ENCODE measurements at places on chromosomes 16 and 17.

- DNase-seq = no peak
Measured at GRCh38 chr17:41772586-41773189, 13.8 kb downstream of the JUP start.

DNA sequence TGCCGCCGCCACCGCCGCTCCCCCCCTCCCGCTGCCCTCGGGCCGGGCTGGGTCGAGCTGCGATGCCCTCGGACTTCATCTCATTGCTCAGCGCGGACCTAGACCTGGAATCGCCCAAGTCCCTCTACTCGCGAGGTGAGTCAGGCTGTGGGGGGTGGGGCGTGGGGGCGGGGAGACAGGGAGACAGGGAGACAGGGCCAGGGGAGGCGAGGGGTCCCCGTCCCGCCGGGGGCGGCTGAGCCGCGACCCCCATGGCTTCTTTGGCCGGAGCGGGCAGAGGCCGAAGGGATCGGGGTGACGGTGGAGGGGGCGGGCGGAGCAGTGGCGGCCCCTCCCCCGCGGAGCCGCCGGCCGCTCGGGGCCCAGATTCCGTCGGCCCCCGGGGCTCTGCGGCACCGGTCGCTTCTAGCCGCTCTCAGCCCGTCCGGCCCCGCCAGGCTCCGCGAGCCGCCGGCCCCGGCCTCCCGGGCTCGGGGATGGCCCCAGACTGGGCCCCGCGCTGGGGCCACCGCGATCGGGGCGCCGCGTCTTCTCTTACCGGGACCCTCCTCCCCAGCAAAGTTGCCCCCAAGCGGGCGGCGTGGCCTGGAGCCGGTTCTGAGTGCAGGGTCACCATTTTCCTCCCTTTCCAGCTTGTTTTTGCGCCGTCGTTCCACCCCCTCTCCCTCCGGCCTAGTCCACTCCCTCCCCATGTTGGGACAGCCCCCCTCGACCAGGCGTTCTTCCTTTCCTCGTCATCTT lies 644 bp downstream of the NFAT5 start:
- DNase-seq = peak; percentile 65

- peak; percentile 40 for DNase-seq
Measured at GRCh38 chr17:2343421-2343820, 6.1 kb downstream of the SGSM2 start.

GRCh38 chr17:31919802-31920525 lies 16.8 kb upstream of the SUZ12 start:
- no peak for DNase-seq

GRCh38 chr16:9797306-9797705 lies 384.9 kb downstream of the GRIN2A start:
- DNase-seq = no peak

- DNase-seq = no peak
Measured at GRCh38 chr17:1073241-1073962, 76.5 kb downstream of the TIMM22 start.

GRCh38 chr16:725041-725376 lies 1.2 kb downstream of the CCDC78 start:
- DNase-seq = no peak

DNA sequence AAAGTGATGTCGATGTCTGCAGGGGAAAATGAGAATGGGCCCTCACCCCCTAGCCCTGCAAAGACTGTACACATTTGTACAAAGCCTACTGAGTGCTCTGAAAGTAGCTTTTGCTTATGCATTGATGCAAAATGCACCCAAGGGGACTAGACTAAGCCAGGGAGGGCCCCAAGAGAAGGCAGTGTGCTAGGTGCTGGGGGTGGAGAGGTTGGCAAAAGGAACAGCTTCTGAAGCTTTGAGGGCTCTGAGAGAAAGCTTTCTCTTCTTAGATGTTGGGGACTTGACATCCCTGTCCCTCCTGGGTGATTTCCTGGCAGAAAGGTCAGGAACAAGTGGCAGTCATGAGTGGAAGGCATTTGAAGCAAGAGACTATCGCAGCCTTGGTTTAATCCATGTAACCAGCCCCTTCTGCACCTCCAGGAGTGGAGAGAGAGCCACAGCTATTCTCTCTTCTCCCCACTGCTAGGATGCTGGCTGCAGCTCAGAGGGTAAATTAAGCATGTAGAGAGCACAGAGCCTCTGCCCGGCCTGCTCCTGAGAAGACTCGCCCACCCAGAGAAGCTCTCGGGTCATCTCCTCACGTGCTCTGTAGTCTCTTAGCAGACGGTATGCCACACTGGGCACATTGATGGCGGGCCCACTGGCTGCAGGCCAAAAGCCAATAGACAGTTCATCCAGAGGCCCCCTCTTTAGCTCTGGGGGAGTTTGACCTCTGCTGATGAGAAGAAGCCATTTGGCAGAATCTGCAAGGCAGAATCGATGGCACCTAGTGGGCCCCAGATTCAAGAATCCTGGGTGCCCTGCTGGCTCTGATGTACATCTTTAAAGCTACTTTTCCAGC lies 221.4 kb downstream of the MSI2 start:
- no peak for DNase-seq

DNA sequence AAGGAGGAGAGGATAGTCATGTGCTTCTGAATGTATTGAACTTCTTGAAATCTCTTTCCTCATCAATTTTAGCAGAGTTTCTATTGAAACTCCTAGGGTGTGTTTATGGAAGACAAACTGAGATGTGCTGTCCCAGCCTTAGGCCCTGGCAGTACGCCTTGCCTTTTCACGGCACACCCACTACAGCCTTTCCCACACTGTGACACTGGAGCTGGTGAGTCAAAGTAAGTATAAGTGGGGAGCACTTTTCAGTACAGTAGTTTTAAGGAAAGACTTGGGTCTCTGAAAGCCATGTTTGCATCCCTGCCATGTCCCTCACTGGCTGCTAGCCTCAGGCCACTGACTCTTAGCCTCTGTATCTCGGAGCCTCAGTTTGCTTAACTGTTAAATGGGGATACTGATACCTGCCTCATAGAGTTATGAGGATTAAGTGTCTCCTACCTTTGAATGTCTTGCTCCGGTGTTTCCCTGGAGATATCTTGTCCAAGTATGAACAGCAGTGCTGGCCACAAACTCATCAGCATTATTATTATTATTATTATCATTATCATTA lies 144.7 kb upstream of the CRHR1 start:
- no peak for DNase-seq

DNA sequence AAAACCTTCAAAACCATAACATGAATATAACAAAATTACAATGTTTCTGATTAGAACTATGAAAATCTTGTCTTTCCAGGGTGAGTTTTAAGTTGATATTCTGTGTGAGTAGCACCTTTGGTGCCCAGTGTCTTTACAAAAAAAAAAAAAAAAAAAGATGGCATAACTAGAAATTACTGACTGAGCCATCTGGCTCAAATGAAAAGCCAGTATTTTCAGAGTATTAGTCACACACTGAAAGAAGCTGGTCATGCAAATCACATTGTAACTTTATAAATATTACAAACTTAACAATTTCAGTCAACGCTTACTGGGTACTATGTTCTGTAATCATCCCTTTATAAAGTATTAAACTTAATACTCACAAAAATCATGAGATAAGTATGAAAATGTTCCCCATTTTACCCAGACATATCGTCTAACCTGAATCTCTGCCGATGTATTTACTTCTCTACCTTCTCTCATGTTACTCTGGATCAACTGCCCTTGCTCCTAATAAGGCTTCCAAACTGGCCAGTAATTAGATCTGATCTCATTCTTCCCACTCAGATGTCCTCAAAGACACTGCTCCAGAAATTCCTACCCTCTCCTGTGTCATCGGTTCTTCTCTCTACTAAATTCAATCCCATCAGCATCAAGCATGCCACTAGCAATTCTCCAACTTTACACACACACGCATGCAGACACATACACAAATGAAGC lies 25.4 kb downstream of the UBE2G1 start:
- DNase-seq = no peak
